Glomerular endothelial cell (primary cell): ENCODE measurements at places on chromosomes 3 and 15. TPM values are rescaled to one million over a fixed set of nuclear protein-coding genes. Genes with fewer than 3 reads are reported as not detected.

GRCh38 chr3:130779031-130779430 is 32.4 kb upstream of the PIK3R4 start:
- DNase-seq: no peak

DNA sequence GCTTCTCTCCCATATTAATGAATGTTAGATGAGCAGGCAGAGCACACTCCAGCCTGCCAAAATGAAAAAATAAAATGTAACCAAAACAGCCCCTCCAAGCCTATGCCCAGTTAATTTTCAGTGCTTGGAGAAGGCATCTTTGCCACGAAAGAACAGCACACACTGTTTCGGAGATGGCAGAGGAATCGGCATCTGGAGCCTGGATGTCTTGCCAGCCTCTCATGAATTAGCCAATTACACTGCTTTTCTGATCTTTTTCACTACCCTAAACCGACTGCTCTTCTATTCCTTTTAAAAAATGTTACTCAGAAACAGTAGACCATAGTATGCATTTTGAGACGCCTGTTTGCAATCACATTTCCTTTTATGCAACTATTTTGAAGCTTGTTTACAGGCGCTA is 249.6 kb downstream of the TLE3 start:
- DNase-seq: no peak

DNA sequence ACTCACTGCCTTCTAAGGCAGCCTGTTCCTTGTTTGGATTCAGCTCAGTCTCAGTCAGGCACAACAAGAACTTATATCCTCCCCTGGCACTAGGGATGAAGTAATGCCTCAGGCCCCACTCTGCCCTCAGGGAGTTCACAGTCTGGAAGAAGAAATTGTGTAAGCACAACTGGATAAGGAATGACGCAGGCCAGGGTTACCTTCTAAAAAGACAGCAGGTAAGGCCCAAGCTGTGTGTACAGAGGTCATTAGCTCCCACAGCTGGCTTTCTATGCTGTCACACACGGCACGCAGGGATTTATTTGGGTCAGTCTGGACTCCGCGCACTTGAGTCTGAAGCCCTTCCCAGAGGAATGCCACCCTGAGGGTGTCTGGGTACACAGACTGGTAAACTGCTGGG is 82.9 kb downstream of the IQSEC1 start:
- no peak for DNase-seq

DNA sequence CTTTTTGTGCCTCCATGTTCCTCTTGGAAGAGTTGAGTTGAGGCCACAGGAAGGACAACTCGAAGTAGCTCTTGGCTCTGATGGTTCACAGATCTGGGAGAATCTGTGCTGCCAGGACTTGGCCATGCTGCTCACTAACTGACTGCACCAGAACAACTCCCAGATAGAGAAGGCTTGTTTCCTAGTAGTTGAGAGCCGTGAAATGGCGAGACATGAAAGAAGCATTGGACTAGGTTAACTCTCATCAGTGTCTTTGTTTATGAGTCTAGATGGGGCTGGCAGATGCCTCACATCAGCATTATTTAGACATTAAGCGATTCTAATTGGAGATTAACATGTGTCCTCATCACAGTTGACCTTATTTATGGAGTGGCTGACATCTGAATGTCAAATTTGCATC is 92.9 kb upstream of the AGBL1 start:
- DNase-seq: no peak

DNA sequence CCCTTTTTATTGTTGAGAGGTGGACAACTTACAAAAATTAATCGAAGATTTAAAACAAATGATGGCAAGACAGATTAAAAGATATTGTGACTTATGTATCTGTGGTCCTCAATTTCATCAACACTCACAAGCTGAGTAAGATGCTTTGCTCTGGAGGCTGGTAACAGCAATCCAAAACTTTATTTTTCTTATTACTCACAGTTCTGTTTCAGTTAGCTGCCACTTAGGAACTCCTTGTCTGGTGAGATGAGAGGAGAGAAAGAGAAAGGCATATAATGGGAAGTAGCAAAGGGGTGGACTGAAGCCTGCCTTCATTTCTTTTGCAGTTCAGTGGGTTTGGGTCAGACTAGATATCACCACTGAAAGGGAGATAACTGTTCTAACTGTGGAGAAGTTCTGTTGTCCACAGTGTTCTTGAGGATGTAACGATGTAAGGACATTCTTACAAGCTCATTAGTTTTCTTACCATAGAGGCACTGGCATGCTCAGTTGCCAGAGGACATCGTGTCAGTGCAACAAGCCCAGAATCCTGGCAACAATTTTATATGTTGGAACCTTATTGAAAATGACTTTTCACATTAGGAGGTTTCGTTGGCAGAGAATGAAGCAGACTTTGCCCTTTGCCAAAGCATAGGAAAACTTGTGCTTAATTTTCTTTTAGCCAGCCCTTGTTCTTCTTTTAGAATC is 93.6 kb downstream of the PLCL2 start:
- DNase-seq: no peak

DNA sequence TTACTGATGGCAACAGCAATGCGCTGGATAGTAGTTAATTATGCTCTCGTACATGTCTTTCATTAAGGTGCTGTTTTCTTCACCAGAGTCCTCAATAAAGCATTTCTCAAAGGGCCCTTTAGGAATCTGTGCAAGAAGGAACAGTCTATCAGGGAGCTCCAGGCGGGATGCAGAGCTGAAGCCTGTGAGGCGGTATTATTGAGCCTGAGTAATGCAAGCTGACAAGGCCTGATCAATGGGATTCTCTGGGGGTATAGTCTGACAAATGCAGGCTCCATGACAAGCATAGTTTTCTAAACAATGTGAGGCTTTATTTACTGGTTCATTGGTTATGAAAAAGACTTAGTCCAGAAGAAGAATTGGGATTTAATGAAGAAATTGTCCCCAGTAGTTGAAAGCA is 530.9 kb upstream of the CBLB start:
- no peak for DNase-seq

- DNase-seq: no peak
Observed at GRCh38 chr3:23055733-23056376, 147.3 kb upstream of the UBE2E2 start.

DNA sequence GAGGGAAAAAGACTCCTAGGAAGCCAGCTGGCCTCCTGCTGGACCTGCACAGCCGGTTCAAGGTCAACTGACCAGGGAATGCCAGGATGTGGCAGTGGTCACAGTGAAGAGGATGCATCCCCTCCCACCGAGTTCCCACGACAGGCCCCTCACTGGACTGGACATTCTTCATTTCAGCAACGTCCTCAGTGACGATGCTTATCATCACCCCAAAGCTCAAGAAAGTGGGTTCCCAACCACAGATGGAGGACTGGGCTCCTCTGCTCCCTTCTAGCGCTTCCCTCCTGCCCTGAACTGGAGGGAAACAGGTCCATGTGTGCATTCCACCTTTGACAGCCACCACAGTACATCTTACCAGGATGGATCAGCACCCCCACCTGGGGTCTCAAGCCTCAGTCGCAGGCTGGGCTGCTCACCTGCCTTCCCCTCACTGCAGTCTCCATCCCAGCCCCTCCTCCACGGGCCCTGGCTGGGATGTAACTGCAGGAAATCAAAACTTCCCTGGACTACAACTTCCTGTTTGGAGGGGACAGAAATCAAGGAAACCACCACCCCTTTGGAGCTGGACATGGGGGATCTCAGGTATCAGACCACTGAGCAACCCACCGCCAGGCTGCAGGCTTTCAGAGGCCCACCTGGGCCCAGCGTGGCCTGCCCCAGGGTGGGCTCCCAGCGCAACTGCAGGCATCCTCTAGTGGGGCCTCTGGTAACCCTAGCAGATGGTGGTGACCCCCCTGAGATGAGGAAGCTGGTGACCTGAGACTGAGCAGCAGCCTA is 7.3 kb downstream of the CALML4 start:
- no peak for DNase-seq

- peak; percentile 10 for DNase-seq
Observed at GRCh38 chr15:43376017-43376705, 5.3 kb downstream of the TUBGCP4 start.

- DNase-seq: no peak
Observed at GRCh38 chr3:111392894-111393398, 149.1 kb upstream of the CD96 start.

- no peak for DNase-seq
Observed at GRCh38 chr3:25527801-25528200, 99.7 kb downstream of the RARB start.

- no peak for DNase-seq
Observed at GRCh38 chr15:84721371-84721770, 5.4 kb upstream of the SEC11A start.

GOLGA8A gene
- 13.2 and 37.2 TPM in 2 replicates for total RNA-seq

TRH gene
- total RNA-seq: not detected in 2 replicates

IQCH gene
- 1.1 and 1.5 TPM in 2 replicates for total RNA-seq

WDR93 gene
- total RNA-seq: not detected in 2 replicates

GOLGA6L7 gene
- total RNA-seq: not detected in 2 replicates

NR1D2 gene
- total RNA-seq: 13.0 and 18.8 TPM in 2 replicates

ITIH3 gene
- total RNA-seq: not detected in 2 replicates
